ENCODE measurements at places on chromosomes 4 and X.

DNA sequence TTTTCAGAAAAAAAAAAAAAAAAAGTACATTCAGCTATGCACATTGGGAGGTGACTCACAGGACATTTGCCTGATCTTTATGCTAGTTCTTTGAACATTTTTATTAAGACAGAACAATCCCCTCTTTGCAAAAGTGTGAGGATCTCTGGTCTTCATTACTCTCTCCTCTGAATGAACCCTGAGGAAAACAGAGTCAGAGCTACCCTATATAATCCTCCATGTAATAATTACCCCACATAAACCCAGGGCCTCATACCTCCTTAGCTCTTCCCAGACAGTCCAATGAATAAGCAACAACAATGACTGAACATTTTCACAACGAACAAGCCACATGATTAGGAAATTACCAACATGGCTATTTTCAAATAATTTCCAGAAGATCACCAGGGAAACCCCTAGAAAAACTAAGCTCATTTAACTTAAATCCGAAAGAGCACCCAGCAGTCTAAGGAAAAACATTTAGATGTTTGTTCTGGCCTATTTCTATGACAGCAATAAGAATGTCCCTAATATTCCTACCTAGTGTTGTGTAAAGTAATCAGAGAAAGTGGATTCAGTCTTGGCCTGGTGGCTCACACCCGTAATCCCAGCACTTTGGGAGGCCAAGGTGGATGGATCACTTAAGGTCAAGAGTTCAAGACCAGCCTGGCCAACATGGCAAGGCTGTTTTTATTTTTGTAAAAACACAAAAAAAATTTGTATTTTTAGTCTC is 37.8 kb downstream of the TBC1D9 start:
- no peak for DNase-seq

DNA sequence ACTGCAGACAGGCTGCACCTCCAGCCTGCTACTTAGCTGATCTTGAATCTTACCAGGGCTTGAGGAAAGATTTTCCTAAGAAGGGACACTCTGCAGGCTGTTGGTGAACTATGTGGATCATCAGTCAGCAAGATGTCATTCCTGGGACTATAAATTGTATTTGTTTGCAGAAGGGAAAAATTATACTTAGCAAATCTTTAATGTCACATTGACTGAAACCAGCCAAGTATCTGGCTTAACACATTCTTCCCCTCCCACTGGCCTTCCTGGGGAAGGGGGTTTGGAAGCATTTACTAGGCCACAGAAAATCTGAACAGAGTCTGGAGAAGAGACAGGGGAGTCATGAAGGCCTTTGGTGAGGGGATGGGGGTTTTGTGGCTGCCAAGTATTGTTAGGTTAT is 156.7 kb upstream of the EOLA2 start:
- no peak for DNase-seq

DNA sequence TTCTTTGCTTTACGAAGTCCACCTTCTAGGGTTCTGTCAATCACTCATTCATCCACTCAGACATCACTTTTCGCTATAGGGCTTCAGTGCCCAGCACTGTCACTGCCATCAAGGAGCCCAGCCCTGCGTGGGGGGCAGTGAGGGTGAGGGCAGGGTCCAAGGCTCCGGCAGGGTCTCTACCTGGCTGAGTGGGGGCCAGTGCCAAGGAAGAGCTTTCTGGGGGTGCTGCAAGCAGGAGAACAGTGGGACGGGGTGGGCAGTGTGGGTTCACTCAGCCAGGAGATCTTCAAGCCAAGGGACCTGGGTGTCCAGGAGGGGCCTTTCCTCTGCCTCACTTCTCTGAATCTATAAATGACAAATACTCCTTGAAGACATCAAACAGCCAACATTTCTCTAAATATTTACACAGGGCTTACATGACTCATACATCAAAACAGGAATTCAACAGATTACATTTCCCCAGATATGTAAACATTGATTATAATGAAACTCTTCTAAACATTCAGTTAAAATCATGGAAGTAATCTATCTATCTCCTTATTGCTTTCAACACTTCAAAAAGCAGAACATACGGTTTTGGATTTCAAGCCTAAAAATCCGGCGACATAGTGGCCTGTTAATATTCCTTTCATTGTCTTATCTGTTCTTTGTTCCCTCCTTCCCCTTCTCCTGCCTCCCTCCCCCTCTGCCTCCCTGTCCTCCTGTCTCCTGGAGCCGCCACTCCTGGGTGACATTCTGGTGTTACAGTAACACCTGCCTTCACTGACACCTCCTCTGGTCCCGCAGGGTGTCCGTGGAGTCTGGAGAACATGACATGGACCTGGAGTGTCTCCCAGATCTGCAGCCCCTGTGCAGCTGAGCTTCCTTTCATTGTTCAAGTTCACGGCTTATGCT is 94.4 kb upstream of the ADRA2C start:
- DNase-seq, result no peak

DNA sequence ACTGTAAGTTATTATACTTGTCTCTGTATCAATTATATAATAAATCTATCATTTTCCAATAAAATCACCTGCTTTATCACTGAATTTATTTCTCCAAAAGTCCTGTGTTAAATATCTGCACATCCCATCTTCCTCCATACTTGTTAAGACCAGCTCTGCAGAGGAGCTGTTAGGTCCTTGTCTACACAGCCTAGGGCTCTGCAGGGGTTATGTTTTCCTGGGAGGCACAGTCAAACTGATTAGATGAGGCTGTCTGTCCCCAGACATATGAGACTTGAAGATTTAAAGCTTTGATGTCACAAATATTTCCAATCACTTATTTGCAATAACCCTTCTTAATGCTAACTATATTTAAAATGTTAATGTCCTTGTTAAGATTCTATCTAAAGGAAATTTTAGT is 446.8 kb downstream of the TRAM1L1 start:
- DNase-seq, result no peak

DNA sequence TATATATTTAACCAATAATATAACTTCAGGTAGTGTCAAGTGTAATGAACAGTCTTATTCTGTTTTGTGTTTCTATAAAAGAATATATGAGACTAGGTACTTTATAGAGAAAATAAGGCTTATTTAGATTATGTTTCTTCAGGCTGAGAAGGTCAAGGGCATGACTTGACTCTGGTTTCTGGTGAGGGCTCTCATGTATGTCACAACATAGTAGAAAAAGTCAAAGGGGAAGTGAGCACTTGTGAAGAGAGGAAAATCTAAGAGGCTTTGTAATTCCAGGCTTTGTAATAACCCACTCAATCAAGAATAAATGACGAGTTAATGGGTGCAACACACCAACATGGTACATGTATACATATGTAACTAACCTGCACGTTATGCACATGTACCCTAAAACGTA is 27.6 kb downstream of the PRR32 start:
- DNase-seq, result no peak

DNA sequence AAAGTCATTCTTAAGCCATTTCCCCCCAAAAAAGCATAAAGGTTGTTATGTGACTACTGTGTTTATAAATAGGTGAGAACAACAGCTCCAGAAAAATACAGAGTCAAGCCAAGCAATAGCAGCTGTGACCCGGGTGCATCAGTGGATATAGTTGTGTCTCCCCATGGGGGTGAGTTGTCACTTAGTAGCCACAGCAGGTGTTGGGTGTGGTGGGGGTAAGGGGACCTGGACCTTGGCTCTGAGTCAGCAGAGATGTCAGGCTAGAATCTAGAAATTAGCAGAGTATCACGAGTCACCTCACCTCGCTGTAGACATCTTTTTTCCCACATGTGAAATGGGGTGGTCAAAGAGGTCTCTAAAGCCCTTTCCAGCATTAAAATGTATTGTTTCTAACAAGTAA is 42.4 kb downstream of the MOSPD2 start:
- DNase-seq, result no peak

GRCh38 chrX:45601052-45601451 is 400.4 kb upstream of the DIPK2B start:
- DNase-seq, result no peak

DNA sequence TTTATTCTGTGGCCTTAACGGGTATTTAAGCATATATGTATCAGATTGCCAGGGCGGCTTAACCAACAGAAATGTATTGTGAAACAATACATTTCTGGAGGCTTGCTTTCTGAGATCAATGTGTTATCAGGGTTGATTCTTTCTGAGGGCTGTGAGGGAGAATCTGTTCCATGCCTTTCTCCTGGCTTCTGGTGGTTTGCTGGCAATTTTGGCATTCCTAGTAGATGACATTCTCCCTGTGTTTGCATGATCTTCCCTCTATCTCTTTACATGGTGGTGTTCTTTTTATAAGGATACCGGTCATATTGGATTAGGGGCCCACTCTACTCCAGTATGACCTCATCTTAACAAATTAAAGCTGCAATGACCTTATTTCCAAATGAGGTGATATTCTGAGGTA is 16.9 kb upstream of the CEP135 start:
- no peak for DNase-seq

- no peak for DNase-seq
Measured at GRCh38 chr4:101846550-101846949, 56.0 kb downstream of the BANK1 start.

DNA sequence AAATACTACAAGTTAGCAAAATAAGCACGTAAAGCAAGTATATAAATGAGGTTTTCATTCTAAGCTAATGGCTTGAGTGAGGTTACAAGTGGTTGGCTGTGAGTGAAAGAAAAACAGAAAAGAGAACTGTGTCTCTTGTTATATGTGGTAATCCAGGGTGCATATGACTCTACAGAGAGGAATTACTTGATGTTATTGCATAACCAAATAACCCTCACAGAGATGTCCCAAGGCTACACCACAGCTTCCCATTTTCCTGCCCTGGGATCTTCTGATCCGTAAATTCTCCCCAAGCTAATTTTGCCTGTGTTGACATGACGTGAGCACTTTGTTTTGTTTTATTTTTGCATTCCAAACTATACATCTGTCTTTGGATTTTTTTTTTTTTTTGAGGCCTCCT is 470.0 kb upstream of the INTU start:
- DNase-seq, result no peak

DNA sequence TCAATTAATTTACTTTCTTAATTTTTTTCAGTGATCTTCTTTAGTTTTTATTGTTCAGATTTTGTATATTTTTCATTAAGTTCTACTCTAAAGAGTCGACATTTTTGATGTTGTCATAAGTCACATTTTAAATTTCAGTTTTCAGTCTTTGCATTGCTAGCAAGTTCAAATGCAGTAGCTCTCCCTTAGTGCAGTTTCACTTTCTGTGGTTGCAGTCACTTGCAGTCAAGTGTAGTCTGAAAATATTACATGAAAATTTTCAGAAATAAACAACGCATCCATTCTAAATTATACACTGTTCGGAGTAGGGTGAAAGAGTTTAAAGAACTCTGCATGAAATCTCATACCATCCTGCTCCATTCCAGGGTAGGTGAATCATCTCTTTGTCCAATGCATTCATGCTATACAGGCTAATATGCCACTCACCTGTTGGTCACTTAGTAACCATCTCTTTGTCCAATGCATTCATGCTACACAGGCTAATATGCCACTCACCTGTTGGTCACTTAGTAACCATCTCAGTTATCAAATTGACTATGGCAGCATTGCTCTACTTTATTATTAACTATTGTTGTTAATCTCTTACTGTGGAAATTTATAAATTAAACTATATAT is 356.9 kb downstream of the STPG2 start:
- no peak for DNase-seq

DNA sequence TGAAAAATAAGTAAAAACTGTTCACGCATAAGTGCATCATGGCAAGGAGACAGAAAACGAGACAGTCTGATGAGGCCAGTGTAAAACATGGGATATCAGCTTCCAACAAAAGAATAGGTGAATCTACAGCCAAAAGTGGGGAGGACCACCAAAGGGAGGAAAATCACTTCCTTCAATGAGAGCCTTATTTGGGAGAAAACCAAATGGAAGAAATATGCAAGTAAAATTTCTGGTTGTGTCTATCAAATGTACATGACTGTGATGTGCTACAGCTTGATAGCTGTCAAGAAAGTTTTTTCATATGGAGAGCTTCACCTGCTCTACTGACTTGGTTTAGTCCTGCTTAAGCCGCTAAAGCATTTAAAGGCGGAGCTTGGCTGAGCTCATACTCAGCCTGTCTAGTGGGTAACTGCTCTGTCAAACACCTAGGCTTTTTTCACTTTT is 66.2 kb downstream of the MAGEA1 start:
- no peak for DNase-seq

GRCh38 chr4:173682609-173683008 is 152.6 kb upstream of the HAND2 start:
- no peak for DNase-seq

DNA sequence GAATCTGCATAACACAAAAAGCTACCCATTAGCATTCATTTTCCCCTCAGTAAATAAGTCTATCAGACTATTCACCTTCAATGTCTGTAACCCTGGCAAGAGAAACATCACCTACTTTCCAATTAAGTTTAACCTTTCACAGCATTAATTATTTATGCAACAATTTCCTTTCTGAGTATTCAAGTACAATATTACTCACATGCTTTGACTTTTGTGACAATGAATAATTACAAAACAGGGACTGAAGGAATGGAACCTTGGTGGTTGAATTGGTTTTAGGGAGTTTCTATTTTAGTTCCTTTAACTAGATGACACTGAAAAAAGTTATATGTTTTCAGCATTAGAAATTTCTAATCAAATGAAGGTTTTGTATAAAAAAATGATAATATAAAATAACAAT is 932.3 kb upstream of the EPHA5 start:
- DNase-seq, result no peak

DNA sequence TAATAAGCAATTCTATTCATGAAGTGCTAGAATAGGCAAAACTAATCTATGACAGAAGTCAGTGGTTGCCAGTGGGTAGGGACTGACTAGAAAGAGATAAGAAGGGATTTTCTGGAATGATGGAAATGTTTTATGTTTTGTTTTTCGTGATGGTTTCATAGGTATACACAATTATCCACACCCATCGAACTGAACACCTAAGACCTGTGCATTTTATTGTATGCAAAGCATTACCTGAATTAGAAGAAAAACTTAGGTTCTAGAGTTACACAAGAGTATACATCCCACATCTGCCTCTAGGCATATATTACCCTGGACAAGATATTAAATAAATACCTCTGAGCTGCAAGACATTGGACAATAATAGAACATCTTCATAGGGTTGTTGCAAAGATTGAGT is 205.2 kb downstream of the SOWAHB start:
- no peak for DNase-seq

DNA sequence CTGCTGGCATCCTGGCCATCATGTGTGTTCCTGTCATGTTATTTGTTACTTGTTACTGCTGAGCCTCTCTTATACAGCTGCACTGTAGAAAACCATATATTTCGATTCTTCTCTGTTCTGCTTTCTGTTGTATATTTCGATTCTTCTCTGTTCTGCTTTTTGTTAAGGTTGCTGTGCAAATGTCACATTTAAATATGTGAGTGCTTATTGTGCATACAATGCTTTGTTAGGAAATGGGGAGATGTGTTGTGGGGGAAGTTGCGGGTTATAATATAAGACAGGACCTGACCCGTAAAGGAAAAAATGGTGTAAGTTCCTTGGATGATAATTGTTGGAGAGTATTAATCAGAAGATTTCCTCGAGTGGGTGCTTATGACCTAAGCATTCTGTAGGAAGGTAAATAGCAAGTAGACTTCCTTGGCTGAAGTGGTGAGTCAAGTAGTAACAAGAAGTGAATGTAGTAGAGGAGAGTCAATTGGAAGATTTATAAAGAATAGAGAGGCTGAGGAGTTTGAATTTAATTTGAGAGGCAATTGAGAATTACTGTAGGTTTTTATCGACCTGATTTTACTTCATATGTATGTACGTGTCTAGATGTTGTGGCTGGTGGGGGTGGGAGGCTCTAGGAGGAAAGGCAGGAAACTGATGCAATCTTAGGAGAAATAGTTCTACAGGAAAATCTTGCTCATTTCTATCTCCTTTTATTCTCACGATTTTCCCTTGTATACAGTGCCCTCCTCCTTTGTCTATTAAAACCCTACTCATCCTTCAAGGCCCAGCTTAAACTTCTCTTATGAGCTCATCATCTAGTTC is 8.5 kb downstream of the OGT start:
- no peak for DNase-seq

- no peak for DNase-seq
Measured at GRCh38 chrX:36961590-36961989, 46.6 kb upstream of the FAM47C start.

All from amygdala (tissue), 56 donors.